ENCODE measurements at places on chromosomes 13 and 19.

DNA sequence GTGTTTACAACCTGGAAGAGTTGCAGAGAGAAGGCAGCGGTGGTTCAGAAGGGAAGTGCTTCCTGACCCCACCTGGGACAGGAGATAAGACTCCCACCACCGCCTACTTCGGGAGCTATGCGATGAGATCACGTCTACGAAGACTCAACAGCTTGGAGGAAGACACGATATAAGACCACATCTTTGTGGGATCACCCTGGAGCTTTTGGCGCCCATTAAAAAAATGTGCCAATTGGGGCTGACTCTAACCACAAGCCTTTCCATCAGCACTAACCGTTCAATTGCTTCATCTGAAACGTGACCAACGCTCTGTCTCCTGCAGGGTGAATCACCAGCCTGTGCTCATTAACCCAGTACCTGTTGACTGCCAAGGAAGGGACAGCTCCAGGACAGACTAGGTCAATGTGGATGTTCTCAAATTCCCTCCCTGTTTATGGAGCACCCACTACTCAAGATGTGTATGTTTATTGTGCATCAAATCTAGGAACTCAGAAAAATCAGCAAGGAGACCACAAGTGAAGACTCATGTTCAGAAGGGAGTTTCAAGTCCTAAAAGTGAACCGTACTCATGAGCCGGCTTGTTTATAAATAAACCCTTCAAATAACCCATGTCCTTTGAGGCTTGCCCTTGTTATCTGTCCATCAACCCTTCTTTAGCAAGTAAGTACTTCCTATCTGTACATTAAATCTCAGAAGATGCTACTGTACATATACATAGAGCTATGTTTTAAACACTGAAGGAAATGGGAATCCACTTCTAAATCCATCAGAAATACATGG, 67.5 kb downstream of the LATS2 start:
- DNase-seq: no peak

DNA sequence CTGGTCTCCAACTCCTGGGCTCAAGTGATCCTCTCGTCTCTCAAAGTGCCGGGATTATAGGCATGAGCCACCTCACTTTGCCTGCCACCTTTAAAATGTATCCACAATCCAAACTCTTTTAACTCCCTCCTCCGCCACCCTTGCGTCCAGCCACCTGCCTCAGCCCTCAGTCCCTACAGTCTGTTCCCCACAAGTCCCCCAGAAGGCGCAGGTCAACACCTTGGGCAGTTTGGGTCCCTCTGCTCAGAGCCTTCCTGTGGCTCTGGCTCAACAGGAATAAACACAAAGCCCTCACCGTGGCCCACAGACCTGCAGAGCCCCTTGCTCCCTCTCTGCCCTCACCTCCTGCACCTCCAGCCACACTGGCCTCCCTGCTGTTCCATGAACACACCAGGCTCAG, 7.5 kb upstream of the EMC10 start:
- no peak for DNase-seq

DNA sequence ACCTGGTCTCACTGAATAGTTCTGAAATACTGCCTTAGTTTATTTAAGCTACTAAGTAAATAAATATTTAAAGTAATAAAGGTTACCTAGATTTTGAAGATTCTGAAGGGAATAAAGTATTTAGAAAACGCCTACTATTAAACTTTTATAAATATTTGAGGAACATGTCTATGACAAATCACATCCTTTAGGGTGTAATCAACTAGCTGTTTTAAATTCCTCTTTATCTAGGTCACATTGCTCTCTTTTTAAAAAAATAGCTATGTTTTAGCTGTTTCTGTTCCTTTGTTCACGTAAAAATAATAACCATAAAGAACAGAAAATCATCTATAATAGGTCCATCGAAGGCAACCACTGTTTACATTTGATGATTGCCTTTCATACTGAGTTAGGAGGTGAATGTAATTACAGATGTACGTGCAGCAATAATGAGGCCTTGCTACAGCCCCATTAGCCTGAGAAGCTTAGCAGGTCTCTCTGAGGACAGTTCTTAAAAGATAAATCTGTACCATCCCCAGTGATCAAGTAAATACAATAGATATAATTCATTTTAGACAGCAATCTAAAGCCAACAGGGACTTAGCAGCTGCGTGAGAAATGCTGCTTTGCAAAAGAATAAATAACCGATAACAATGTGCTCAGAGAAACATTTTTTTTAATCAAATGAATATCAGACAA, 449.5 kb downstream of the LIG4 start:
- DNase-seq: no peak

- no peak for DNase-seq
Measured at GRCh38 chr13:73556902-73557301, 498.1 kb downstream of the KLF5 start.

- no peak for DNase-seq
Measured at GRCh38 chr13:48588120-48588519, 55.2 kb upstream of the RCBTB2 start.

DNA sequence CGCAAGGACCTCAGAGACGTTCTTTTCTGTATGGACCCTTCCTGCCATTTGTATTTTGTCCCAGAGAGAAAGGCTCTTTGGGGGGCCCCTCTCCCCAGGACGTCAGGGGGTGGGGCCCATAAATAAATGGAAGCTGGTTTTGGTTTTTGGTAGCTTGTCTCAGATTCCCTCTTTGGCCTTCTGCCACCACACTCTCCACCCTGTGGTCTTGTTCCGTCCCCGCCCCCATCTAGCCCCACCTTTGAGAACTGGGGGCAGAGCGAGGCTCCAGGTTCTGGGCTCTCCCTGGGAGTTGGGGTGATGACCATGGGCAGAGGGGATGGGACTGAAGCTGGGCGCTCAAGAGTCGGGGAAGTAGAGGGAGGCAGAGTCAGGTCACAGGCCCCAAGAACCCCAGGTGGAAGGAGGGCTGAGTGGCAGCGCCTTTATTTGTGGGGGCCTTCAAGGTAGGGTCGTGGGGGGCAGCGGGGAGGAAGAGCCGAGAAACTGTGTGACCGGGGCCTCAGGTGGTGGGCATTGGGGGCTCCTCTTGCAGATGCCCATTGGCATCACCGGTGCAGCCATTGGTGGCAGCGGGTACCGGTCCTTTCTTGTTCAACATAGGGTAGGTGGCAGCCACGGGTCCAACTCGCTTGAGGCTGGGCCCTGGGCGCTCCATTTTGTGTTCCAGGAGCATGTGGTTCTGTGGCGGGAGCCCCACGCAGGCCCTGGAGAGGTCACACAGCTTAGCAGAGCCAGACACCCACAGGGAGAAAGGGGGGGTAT, 3.3 kb downstream of the ISYNA1 start:
- no peak for DNase-seq

GRCh38 chr19:10894911-10895213, 23.5 kb downstream of the CARM1 start:
- DNase-seq: no peak

GRCh38 chr19:12833418-12833737, 1.0 kb downstream of the RTBDN start:
- DNase-seq: no peak

GRCh38 chr19:17192751-17193150, 22.4 kb upstream of the USE1 start:
- DNase-seq: no peak

DNA sequence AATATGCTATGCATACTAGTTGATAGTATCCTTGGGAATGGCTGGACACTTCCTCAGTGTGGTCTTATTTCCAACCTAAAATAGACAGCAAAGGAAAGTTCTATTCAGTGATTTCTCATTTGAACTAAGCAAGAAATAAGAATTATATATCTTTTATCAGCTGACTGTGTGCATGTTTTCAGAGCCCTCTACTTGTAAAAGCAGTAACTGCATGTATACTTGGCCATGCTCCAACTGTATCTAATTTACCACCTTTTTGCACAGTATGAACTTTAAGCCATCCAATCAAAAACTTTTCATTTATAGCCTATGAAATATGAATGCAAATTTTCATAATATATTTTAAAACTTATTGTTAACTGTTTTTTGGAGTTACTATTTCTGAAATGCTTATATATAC, 136.4 kb upstream of the PCDH9 start:
- DNase-seq: no peak

DNA sequence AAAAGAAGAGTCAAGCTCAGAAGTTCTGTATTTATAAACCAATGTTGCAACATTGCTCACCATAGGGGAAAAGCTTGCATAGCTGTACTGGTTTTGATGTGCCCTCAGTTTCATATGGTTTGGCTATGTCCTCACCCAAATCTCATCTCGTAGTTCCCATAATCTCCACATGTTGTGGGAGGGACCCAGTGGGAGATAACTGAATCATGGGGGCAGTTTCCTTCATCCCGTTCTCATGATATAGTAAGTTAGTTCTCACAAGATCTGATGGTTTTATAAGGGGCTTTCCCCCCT, 73.9 kb downstream of the TNFRSF19 start:
- no peak for DNase-seq

GRCh38 chr13:25692099-25692498, 320.3 kb downstream of the ATP8A2 start:
- DNase-seq: no peak

- no peak for DNase-seq
Measured at GRCh38 chr13:33806470-33807248, 11.3 kb upstream of the RFC3 start.

- no peak for DNase-seq
Measured at GRCh38 chr13:99371956-99372355, 64.8 kb upstream of the GPR183 start.

GRCh38 chr19:6236310-6237291, 43.2 kb downstream of the MLLT1 start:
- DNase-seq: peak; percentile 38

- DNase-seq: no peak
Measured at GRCh38 chr13:41938918-41939317, 22.0 kb downstream of the VWA8 start.

- DNase-seq: no peak
Measured at GRCh38 chr13:39110518-39111097, 72.4 kb downstream of the NHLRC3 start.

- DNase-seq: no peak
Measured at GRCh38 chr13:31036731-31037695, 104.6 kb downstream of the TEX26 start.

GRCh38 chr19:9116547-9116946, 984 bp upstream of the OR7G1 start:
- DNase-seq: no peak

DNA sequence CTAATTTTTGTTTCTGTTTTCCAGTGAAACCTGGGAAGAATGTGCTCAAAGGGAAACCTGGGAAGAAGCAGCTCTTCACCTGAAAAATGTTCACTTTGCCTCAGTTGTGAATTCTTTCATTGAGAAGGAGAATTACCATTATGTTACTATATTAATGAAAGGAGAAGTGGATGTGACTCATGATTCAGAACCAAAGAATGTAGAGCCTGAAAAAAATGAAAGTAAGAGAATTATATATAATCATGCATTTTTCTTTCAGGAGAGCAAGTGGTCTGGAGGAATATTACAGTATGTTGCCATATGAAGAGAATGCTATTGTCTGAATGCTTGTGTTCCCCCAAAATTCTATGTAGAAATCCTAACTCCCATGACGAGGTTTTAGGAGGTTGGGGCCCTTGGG, 3.4 kb downstream of the NUDT15 start:
- DNase-seq: no peak

GRCh38 chr13:20168396-20168795, 7.5 kb upstream of the GJA3 start:
- no peak for DNase-seq

DNA sequence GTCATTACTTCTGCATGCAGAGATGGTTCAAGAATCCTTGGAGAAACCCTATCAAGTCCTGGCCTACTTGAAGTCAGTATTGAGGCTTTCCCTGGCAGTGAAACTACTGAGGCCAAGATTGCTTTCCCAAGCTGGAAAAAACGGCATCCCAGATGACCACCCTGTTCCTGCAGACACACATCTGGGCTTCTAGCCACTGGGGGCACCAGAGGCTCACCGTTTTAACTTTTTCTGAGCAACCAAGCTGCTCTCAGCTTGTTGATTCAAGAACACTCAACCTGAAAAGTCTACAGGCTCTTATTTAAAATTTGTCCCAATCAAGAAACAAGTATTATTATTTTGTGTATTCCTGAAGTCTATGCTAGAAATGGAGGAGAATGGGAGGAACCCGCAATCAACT, 66.6 kb downstream of the SPRYD7 start:
- DNase-seq: no peak

GRCh38 chr19:35162471-35163326, 8.2 kb downstream of the FXYD5 start:
- no peak for DNase-seq

- no peak for DNase-seq
Measured at GRCh38 chr13:112761701-112762689, 72.2 kb downstream of the ATP11A start.

- DNase-seq: no peak
Measured at GRCh38 chr13:36817996-36818803, 822 bp upstream of the RFXAP start.

GRCh38 chr19:18508585-18508984, 13.3 kb downstream of the ELL start:
- no peak for DNase-seq

DNA sequence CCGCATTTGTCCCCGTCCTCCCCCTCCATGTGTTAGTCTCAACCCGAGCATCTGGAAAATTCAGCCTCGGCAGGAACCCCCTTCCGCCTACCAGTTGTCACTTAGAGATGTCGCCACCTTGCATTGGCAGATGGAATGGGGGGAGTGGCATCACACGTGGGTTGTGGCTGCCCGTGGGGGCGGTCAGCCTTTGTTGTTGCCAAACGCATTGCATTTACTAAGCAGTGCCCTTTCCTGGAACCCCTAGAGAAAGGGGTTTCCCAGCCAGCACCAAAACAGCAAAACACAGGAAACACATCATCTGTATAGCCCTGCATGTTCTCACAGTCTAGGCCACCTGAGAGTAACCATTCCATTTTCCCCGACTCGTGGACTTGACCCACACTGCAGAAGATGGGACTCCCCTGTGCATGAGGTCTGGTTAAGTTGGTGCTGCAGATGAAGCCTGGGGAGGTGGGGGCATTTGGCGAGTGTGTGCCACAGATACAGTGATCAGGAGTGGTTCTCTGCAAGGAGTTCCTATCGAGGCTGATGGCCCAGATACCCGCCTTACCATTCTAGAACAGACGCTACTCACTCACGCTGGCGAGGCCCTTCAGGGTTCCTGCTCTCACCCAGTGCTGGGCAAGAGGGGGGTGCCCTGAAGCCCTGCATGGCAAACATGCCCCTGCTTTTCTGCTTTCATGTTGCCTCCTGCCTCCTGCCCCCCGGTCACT, 38.3 kb downstream of the TMED1 start:
- DNase-seq: no peak

- DNase-seq: no peak
Measured at GRCh38 chr19:30235946-30236345, 136.2 kb upstream of the ZNF536 start.

DNA sequence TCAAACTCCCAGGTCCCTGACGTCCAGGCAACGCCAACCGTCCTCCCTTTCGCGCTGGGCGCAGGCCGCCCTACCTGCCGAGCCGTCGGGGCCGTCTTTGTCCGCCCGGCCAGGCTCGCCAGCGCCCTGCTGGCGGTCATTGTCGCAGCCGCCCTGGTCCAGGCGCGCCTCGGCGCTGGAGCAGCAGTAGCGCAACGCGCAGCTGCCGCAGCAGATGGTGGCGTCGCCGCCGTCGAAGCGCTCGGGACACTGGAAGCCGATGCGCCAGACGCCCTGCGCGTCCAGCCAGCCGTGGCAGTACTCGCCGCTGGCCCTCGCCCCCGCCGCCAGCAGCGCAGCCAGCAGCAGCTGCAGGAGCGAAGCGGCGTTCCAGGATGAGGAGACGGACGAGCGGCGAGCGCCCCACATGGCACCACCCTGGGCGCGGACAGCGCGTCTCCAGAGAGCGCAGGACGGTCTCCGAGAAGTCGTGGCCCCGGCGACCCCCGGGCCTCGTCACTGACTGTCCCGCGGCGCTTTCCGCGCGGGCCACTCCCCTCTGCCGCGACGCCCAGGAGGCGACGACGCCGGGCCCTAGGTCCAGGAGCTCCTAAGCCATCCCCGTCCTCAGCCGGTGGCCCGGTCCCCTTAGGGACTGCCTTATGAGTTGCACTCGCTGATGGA, 1.1 kb downstream of the SHISA2 start:
- no peak for DNase-seq

Measured in DMS79 (cell line).